Natural killer cell (primary cell): ENCODE measurements at places on chromosomes 5 and 9.

DNA sequence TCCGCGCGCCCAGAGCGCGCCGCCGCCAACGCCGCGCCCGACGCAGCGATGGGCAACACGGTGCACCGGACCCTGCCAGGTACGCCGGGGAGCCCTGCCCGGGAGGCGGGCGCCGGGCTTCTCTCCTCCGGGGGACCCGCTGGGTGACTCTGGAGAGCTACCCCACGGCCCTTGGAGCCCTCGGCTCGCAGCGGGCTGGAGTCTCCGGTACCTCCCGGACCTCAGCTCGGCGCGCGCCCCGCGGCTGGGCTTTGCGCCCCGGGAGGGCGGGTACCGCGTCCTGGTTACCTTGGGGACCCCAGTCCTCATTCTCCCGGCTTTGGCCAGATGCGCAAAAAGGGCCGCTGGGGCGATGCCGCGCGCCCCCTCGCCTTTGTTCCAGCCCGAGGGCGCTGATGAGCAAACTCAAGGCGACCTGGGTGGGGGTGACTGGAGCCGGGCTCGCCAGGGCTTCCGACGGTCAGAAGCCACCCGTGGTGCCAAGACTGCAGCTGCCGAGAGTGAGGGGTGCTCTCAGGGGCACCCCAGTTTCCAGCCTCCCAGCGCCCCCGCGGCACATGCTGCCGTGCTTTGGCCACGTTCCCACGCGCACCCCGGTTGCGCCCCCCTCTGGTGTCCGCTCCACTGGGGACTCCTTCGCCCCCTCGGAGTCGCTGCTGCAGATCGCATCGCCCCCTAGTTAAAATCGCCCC, 442 bp downstream of the NEURL1B start:
- peaks cover 16% of the 10 kb centered on the region for H3K4me1 ChIP-seq
- H3K36me3 ChIP-seq = no peaks in the 10 kb centered on the region
- peaks cover 5% of the 10 kb centered on the region for H3K27me3 ChIP-seq
- no peak overlapping the region for H3K4me3 ChIP-seq
- H3K27ac ChIP-seq = no peak overlapping the region

- H3K4me1 ChIP-seq = no peaks in the 10 kb centered on the region
- no peak overlapping the region for H3K4me3 ChIP-seq
- no peak for DNase-seq
- H3K36me3 ChIP-seq = no peaks in the 10 kb centered on the region
- no peak overlapping the region for H3K27ac ChIP-seq
Measured at GRCh38 chr9:17528859-17529258, 50.0 kb upstream of the SH3GL2 start.

DNA sequence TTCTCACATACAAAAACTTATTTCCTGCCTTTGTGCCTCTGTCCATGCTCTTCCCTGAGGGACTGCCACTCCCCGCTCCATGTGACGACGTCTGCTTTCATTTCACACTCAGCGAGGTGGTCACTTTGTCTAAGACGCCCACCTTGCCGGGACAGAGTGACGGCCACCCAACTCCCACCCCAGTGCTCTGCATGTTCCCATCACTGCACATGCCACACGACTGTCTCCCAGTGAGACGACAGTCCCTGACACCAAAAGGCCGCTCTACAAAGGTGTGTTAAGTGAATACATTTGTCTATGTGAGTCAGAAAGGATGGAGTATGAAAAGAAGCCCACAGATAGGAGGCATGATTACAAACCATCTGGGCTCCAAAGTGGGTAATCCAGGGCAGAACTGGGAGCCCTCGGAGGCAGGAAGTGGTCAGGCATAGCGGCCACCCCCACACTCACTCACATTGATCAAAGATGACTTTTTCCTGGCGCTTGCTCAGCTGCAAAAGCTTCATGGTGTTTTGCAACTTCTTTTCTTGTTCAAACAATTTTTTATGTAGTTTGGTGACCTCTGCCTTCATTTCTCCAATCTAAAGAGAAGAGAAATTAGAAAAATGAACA, 185.8 kb downstream of the CDK5RAP2 start:
- no peak for DNase-seq
- H3K36me3 ChIP-seq = peaks cover 75% of the 10 kb centered on the region
- peaks cover 26% of the 10 kb centered on the region for H3K4me1 ChIP-seq
- no peak overlapping the region for H3K27ac ChIP-seq
- H3K27me3 ChIP-seq = no peaks in the 10 kb centered on the region

DNA sequence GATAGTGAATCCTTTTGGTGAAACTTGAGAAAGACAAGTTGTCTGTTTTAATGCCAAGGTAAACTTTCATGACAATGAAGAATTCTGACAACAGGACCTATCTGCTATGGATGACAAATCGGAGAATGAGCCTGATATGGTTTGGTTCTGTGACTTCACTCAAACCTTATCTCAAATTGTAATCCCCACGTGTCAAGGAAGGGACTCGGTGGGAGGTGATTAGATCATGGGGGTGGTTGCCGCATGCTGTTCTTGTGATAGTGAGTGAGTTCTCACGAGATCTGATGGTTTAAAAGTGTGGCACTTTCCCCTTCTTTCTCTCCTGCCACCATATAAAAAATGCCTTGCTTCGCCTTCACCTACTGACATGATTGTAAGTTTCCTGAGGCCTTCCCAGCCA, 1964.1 kb upstream of the CDH9 start:
- DNase-seq = no peak
- H3K27ac ChIP-seq = no peak overlapping the region
- H3K36me3 ChIP-seq = no peaks in the 10 kb centered on the region
- no peaks in the 10 kb centered on the region for H3K27me3 ChIP-seq
- H3K4me3 ChIP-seq = no peak overlapping the region

DNA sequence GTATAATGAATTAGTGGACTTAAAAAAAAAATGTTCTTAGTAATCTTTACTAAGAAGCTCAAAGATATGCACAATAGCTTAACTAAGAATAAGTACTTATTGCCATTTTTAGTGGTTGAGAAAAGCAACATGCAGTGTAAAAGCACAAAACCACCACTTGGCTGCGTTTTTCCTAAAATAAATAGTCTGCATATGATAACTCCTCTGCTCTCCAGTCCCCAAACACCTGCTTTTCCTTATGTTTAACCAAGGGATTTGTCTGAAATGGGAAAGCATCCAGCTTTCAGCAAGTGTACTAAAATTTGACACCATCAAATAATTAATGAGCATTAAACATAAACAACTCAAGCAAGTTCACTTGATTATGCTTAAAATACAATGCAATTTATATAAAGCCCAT, 41.4 kb downstream of the PSIP1 start:
- no peak overlapping the region for H3K27ac ChIP-seq
- no peak overlapping the region for H3K4me3 ChIP-seq
- H3K27me3 ChIP-seq = no peaks in the 10 kb centered on the region
